Nucleus accumbens (tissue), 56 donors: ENCODE measurements at places on chromosomes 2 and 18.

DNA sequence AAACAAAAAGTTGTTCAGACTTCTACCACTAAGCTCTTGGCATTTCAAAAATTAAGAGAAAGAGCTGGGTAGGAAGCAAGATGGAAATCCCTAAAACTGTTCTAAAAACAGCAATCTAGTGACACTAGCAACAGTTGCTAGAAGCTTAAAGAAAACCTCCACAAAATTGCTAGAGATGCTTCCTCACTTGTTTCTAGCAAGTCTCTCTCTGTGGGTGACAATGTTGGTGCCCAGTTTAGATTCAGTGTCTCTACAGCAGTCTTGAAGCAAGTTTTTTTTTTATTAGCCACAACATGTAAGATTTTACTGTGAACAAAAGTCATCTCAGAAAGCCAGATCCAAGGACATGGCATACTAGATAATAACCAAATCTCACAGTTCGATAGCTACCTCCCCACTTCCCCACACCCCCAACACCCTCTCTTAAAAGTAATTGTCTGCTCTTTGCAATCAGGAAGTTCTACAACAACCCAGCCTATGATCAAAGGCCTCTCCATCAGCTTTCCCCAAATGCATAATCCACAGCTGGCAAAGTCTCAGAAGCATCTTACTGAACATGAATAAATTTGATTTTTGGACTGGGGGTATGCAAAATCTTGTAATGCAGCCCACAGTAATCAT, 70.0 kb downstream of the ANKRD44 start:
- DNase-seq: no peak

- no peak for DNase-seq
Measured at GRCh38 chr18:58848685-58849084, 16.0 kb upstream of the ZNF532 start.

DNA sequence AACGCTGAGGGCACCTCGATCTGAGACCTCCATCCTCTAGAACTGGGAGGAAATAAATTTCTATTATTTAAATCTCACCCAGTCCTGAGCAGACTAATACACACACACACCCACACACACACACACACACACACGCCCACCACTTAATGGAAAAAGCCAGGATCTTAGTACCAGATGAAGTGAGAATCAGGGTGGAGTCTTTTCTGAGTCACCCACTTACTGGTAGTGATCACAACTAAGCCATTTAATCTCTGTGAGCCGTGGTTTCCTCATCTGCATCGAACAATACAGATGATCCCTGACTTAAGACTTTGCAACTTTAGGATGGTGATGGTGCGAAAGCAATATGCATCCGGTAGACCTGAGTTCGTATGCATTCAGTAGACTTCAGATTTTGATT, 18.6 kb downstream of the THNSL2 start:
- no peak for DNase-seq

DNA sequence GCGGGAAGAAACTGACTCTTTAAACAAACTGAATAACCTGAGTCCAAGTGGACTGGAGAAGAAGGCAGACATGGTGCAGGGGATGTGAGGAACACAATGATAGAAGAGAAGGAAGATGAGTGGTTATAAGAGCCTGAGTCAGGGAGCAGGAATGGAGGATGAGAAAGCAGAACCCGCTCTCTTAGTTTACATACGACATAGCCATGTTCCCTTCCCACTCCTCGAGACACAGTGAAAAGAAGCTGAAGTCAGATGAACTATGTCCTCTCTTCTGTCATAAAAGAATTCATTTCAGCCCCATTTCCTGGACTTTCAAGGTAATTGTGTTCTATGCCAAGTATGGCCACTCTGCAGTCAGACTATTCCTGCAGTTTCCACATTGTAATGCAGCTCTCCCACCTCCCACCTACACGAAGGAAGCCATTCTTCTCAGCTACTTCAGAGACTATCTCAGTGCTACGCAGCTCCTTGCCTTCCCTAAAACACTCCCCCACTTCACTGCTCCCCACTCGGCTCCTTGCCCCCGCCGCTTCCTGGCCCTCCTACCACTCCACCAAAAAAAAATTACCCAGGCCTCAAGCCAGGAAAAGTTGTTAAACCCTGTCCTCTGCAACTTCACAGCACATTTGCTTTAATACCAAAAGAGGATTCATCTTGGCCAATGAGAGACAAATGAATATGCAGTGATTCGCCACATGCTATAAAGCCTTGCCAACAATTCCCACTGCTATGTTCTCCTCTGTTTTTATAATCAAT, 323.4 kb upstream of the EPHA4 start:
- DNase-seq: no peak

DNA sequence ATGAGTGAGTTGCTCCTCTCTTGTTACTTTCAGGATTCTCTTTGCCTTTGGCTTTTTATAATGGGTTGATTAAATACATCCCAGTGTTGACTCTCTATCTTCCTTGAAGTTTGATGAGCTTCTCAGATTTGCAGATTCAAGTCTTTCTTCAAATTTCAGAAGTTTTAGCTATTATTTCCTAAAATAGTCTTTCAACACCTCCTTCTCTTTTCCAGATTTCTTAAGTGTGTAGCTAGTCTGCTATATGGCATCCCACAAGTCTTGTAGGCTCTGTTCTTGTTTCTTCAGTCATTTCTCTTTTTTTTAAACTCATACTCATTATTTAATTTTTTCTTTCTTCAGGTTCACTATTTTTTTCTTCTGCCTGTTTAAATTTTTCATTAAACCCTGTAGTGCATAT, 287.7 kb upstream of the CNTNAP5 start:
- no peak for DNase-seq

DNA sequence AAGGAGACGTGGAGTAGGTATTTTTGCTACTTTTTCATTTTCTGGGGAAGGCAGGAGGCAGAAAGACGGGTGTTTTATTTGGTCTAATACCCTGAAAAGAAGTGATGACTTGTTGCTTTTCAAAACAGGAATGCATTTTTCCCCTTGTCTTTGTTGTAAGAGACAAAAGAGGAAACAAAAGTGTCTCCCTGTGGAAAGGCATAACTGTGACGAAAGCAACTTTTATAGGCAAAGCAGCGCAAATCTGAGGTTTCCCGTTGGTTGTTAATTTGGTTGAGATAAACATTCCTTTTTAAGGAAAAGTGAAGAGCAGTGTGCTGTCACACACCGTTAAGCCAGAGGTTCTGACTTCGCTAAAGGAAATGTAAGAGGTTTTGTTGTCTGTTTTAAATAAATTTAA, 3.4 kb downstream of the FZD7 start:
- no peak for DNase-seq
